ENCODE measurements at places on chromosomes 7 and 10.

DNA sequence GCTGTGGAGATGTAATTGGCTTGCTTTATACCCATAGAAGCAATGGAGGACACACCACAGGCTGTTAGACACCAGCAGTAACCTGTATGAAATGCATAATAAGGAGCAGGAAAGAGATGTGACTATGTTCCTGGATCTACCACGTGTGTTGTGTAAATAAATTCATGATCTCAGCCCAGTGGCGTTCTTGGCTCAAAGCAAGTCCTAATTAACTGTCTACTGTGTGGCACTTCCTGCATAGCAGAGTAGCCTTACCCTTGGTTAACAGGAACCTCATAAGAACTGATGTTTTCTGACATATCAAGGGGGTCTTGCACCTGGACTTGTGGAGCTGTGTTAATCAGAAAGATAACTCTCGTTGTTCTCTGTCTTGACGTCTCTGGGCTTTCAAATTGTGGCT lies 25.7 kb upstream of the FAM180A start:
- DNase-seq = peak; percentile 30

- no peak for DNase-seq
Observed at GRCh38 chr10:79547973-79548372, 12.2 kb downstream of the SFTPA2 start.

DNA sequence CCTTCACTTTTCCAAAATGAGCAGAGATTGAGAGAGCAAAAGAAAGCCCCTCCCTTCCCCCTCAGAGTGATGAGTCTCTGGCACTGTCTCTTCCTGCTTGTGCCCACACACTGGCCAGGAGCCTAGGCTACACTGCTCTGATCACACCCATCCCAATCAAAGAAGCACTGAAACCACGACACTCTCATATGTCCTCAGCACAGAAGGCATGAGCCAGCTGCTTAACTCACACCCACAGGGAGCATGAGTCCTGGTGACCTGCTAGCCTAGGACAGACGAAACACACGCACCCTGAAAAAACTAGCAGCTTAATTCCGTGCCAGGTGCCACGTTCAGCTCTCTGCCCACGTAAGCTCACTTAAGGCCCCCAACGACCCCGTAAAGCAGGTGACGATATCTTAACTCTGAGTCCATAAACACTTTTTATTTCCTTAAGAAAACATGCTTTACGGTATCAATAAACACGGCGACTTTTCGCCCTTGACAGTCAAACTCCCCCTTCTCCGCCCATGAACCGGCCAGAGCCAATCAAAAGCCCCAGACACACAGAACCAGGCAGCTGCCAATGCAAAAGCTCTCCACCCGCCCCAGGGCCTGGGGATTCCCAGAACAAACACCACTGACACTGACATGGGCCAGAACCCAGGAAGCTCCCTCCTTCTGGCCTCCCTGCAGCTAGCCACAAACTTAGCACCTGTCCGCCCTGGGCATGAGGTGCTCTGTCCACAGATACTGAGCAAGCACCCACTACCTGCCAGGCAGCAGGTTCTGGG lies 69.0 kb downstream of the TNRC18 start:
- DNase-seq = no peak

DNA sequence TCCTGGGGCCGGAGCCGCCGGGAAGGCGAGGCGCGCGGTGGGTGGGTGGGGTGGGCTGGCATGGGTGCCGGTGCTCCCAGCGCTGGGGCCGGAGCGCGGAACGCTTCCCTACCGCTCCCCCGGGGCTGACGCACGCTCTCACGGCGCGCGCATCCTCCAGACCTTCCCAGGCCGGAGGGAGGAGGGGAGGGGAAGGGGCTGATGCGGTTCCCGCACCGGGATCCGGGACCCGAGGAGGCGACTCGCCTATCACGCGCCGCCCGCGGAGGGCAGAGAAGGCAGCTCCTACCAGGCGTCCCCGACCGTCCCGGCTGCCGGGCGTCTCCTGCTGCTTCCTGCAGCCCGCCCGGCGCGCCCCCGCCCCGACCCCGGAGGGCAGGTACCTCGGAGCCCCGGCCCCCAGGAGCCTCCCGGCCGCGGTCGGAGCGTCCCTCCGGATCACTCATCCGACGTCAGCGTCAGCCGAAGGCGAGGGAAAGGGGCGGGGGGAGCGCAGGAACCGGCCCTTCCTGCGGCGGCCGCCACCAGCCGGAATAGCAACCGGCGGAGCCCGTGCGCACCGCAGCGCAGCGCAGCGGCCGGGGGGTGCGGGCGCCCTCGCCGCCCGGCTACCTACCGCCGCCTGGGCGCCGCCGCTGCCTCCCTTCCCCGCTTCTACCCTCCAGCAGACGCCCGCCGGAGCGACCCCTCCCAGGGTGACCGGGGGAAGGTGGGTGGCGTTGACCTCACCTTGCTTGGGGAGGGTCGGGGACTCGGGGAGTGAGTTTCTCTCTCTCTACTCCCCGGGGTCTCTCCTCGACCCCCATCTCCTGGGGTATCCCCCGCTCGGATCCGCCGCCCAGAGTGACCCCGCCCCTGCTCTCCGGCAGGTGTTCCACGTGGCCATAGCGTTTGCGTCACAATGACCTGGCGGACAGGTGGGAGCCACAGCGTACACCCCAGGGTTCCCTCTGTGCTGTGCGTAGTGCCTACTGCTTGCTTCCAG lies at the start of gene ICA1:
TSS of gene ICA1 (minus strand) at position 457 of the 985 bp plus-strand sequence. CDS start 26,241 bp downstream, outside the sequence.
- peak; percentile 26 for DNase-seq

DNA sequence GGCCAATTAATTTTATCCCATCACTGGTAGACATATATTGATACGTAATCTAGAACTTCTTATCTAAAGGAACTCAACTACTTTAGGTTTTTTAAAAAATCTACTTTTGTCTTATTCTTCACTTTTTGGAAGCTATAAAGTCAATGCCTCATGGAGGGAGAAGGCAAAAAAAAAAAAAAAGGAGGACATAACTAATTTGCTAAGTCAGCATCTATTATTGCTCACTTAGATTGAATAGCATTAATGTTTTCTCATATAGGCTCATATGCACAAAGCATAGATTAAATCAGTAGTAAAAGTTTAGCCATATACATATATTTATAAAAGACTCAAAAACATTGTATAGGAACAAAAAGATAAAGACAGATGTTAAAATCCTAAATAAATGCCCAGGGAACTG lies 179.3 kb upstream of the DGKB start:
- no peak for DNase-seq

DNA sequence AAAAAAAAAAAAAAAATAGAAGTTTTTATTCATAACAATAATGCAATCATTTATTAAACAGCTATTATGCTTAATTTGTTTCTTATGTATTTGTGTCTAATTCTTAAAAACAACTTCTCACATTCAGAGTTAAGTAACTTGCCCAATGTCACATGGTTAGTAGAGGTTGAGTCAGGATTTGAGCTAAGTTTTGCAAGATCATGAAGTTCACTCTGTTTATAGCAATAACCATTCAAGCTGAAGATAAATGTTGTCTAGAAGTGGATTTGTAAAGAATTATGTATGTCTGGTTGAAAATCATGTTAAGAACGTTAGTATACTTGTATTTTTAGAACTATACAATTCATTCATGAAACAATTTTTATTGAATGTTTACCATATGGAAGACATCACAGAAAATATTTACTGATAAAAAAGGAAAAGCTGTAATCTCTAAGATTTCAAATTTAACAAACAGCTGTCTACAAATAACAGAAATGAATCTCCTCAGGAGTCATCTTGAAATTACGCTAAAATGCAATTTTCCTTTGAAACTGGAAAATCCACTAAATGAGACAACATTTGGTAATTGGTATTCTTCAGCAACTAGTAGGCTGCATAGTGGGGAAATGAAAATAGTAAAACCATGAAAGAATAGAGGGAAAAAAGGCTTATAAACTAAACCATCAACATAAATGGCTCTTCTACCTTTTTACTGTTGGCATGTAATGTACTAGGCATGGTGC lies 70.5 kb upstream of the AHR start:
- DNase-seq = no peak

- no peak for DNase-seq
Observed at GRCh38 chr7:53022893-53023292, 12.5 kb upstream of the POM121L12 start.

- peak; percentile 29 for DNase-seq
Observed at GRCh38 chr7:130490888-130491804, 739 bp upstream of the MEST start.
